Activated CD4-positive, CD25-positive, alpha-beta regulatory T cell treated with anti-CD3 and anti-CD28 coated beads, Interleukin-2, amount 50 U/mL, for 16 hours (primary cell): ENCODE measurements at places on chromosomes 1 and 21.

GRCh38 chr1:3337798-3338724, 116.4 kb upstream of the ARHGEF16 start:
- DNase-seq = no peak

DNA sequence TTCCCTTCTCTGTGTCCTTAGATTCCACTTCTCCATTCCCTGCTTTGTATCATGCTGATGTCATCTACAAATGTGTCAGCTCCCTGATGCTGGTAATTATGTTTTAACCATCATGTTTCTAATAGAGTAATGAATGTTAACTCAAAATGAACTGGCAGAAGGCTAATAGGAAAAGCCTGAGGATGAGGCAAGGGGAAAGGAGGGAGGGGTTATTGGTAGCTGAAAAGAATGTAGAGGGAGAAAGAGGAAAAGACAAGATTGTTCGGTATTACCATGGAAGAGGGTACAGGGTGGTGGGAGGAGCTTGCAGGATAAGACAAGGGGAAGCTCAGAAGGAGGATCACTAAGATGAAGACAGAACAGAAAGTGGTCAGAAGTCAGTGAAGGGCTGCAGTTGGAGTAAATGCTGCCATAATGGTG, 150.9 kb downstream of the ZC3H11B start:
- DNase-seq = no peak

GRCh38 chr1:3369446-3370076, 84.9 kb upstream of the ARHGEF16 start:
- DNase-seq = no peak

- DNase-seq = no peak
Observed at GRCh38 chr1:215878128-215878527, 311.0 kb downstream of the KCTD3 start.

DNA sequence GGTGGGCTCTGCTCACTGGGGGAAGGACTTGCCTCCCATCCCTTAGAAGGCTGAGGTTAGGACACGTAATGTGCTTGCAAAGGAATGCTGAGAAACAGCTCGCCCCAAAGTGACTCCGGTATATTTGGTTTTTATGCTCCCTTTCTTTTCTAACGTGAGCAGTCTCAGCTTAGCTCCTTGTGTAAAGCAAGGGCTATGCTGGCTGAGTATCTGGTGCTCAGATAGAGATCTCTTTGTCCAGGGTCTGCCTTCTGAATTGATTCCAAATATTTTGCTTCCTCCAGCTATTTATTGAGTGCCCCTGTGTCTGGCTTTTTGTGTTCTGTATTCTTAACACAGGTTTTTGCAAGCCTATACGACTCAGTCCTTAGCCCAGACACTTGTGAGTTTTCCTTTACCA, 94.5 kb upstream of the ARTN start:
- no peak for DNase-seq

DNA sequence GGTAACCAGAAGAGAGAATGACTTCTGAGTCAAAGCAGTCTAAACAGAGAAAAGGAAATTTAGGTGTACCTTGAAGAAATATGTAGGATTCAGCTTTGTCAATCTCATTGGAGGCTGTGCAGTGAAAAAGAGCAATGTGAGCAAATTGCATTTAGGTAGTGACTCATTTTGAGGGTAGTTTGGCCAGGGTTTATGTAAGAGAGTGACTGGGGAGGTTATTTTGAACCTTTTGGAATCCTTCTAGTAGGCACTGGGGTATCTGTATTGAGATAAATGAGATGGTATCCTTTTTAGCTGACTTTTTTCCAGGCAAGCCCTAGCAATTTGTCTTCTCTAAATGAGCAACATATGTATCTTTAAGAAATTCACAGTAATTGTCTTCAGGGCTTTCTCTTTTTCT, 95.9 kb downstream of the DISP1 start:
- no peak for DNase-seq

DNA sequence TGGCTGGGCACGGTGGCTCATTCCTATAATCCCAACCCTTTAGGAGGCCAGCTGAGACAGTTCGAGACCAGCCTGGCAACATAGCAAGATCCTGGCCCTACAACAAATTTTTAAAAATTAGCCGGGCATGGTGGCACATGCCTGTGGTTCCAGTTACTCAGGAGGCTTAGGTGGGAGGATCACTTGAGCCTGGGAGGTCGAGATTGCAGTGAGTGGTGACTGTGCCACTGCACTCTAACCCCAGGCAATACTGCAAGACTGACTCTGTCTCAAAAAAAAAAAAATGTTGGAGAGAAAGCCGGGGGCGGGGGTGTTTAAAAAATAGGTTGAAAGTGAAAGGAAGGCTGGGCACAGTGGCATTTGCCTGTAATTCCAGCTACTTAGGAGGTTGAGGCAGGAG, 16.5 kb downstream of the CLDN19 start:
- DNase-seq = no peak

DNA sequence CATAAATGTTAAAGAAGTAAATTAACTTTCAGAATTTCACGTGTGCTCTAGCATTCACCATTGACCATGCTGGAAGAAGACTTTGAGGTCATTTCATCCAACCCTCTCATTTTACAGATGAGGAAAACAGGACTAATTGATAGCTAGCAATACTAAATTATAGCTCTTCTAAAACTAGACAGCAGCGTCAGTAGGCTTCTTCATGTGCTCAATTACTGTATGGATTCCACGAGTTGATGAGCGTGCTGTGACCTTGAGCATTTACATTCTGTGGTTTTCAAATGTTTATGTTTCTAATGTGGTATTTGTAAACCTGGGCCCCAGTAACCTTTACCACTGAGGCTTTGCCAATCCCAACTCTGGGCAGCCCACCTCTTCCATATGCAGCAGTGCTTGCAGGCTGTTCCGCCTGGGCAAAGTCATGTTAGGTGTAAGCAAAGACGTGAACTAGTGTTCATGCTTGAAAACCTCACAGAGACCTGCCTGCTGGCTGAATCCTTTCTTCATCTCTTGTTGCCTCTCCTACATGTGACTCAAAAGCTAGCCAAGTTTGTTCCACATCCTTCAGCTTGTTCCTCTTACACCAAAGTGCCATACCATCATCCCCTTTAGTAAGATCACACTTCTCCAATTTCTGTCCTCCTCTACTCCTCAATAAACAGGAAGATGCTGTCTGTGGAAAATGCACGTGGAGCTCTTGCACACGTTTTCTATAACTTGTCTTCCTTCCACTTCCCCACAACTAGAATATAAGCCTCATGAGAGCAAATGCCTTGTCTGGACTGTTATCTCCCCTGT, 17.2 kb downstream of the KCNJ15 start:
- no peak for DNase-seq

GRCh38 chr1:198549866-198550265, 9.4 kb upstream of the ATP6V1G3 start:
- no peak for DNase-seq

GRCh38 chr1:93549811-93550210, 101.9 kb downstream of the FNBP1L start:
- DNase-seq = no peak

GRCh38 chr21:37915497-37915911, 753 bp downstream of the KCNJ6 start:
- no peak for DNase-seq

- no peak for DNase-seq
Observed at GRCh38 chr1:20840731-20841130, 53.6 kb upstream of the HP1BP3 start.

GRCh38 chr21:21003701-21004100, 5.5 kb downstream of the NCAM2 start:
- DNase-seq = no peak
